ENCODE measurements at places on chromosomes 1 and 21. TPM values are rescaled to one million over a fixed set of nuclear protein-coding genes. Genes with fewer than 3 reads are reported as not detected.

Gene TMEM81
- 2.2 TPM for total RNA-seq

GRCh38 chr21:42360317-42360716 lies 6.0 kb downstream of the TFF1 start:
- DNase-seq: no peak

DNA sequence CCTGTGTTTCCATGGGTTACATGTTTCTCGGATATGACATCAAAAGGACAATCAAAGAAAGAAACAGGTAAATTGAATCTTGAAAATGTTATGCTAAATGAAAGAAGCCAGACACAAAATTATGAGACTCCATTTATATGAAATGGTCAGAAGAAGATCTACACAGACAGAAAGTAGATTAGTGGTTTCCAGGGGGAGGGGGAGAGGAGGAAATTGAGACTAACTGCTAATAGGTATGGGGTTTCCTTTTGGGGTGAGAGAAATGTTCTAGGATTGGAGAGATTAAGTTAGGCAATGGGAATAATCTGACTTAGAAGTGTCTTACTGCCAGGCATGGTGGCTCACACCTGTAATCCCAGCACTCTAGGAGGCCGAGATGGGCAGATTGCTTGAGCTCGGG lies 21.8 kb downstream of the ITGB3BP start:
- no peak for DNase-seq

- no peak for DNase-seq
Observed at GRCh38 chr1:229972600-229973296, 94.3 kb upstream of the GALNT2 start.

- no peak for DNase-seq
Observed at GRCh38 chr1:200314085-200314750, 95.6 kb downstream of the ZNF281 start.

GRCh38 chr1:96596226-96596922 lies 125.2 kb upstream of the PTBP2 start:
- no peak for DNase-seq
